ENCODE measurements at places on chromosomes 2 and 18.

DNA sequence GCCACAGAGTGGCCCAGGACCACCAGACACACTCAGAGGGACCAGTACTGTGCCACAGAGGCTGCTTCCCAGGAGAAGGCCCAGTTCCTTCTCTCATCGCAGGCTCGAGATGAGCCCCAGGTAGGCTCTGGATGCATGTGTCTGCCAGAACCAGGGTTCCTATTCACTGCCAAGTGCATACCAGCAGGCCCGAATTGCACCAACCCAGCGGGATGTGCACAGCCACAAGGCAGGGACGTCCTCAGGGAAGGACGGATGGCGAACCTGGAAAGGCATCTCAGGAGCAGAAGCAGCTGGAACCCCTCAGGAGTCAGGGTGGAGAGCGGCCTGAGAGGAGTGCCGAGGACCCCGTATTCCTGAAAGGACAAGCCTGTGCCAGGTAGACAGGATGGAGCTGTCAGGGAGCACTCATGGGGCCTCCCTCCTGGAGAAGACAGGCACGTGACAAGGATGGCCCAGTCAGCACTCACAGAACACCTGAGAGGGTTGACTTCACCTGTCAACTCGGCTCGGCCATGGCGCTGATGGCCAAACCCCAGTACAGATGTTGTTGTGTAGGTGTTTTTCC, 73.7 kb downstream of the PTGR3 start:
- DNase-seq: no peak

DNA sequence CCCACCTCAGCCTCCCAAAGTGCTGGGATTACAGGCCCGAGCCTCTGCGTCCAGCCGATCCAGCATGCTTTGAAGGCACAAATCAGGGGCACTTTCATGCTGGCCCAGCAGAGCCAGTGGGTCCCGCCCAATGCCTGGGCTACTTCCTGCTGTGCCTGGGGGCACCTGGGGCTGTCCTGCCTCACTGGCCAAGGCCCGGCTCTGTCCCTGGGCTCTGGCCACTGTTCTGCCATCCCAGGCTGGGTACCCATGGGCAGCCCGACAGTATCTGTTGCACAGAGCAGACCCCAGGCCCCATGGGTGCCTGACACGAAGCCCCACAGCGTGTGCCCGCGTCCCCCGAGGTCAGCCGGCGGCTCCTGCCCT, 6.8 kb upstream of the GAL3ST2 start:
- DNase-seq: no peak

DNA sequence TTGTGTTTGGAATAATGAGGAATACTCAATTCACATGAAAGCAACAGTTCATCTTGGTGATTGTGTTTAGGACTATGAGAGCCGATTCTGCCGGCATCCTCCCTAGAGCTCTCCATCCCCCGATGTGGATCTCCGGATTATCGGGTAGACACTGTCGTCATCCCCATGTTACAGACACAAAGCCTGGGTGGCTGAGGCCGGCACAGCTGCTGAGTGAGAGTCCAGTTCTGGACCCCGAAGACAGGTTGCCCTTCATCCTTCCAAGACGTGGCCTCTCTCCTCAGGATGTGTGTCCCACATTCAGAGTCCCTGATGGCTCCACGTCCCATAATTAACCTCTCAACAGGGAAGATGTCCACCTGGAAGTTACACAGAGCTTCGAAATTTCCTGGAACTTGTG, 129.3 kb downstream of the HDAC4 start:
- no peak for DNase-seq

DNA sequence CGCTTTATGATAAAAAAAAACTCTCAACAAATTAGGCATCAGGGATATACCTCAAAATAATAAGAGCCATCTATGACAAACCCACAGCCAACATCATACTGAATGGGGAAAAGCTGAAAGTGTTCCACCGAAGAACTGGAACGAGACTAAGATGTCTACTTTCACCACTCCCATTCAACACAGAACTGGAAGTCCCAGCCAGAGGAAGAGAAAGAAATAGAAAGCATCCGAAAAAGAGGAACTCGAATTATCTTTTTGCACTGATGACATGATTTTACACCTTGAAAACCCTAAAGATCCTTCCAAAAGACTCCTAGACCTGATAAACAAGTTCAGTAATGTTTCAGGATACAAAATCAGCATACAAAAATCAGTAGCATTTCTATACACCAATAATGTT, 121.6 kb downstream of the ZRANB3 start:
- no peak for DNase-seq

DNA sequence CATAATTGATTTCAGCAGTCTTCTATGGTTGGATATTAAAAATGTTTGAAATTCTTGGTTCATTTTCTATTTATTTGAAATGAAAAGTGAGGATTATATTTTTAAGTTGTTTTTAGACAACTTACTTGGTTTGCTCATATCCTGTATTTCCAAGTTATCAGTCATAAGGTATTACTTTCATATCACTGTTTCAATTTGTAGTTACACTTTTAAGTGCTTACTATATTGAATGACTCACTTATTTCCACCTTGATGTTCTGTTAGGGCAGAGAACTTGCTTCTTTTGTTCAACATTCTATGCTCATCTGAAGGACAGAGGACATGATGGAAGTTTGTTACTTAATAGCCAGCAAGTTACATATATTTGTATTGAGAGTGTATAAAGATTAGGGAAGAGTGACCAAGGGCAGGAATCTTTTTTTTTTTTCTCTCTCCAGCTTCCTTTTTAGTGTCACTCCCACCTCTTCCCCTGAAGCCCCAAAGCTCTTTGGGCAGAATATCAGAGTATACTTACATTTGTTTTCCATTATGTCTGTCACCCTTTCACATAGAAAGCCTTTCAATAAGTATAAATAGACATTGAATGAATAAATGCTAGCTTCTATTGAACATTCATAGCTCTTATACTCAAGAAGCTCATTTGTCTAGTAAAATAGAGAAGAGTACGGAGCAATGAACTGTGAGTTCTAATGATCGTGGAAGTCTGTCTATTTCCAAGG, 28.1 kb downstream of the PIK3C3 start:
- DNase-seq: peak; percentile 45

GRCh38 chr2:120825370-120826259, 89.9 kb downstream of the GLI2 start:
- no peak for DNase-seq

GRCh38 chr2:109185821-109186570, 57.0 kb downstream of the SH3RF3 start:
- no peak for DNase-seq

- DNase-seq: no peak
Measured at GRCh38 chr2:207479198-207479785, 50.5 kb upstream of the CREB1 start.

GRCh38 chr2:42856891-42857632, 64.7 kb upstream of the HAAO start:
- no peak for DNase-seq

- DNase-seq: no peak
Measured at GRCh38 chr2:8636041-8636491, 45.8 kb upstream of the ID2 start.

GRCh38 chr2:136909777-136910176, 144.4 kb downstream of the THSD7B start:
- no peak for DNase-seq

DNA sequence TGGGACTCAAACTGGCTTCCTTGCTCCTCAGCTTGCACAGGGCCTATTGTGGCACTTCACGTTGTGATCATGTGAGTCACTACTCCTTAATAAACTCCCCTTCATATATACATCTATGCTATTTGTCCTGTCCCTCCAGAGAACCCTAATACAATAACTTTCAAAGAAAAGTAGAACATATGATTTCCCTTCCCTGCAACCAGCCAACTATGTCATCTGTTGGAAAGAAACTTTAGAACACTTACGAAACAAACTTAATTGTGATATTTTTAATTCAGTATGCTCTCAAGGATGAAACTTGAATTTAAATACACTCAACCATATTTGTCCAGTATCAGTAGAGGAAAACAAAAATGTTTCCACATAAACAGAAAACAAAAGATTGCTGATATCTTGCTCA, 84.4 kb downstream of the DYM start:
- no peak for DNase-seq

DNA sequence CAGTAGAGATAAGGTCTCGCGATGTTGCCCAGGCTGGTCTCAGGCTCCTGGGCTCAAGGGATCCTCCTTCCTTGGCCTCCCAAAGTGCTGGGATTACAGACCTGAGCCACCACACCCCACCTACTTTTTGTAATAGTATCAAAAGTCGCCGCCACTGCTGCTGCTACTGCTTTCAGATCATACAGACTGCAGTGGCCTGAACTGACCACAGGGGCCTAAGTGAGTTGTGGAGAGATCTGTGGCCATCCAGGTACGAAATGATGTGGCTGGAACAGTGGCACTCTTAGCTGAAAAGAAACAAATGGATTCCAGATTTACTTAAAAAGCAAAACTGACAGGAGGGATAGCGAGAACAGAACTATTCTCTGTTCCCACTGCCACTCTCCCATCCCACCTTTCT, 32.9 kb upstream of the POMC start:
- no peak for DNase-seq

DNA sequence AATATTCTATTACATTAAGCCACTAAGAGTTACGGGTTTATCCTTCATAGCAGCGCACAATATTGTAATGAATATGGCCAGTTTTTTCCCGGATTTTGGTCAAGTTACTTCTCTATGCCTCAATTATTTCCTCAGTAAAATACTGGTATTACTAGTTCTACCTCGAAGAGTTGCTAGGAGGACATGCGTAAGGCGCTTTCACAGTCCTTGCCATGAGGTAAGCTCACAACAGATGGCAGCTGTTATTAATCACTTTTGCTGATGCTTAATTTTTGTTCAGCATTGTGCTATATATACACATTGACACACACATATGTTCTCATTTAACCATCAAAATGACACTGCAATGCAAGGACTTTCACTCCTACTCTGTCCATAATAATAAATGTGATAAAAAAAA, 101.5 kb downstream of the SCG2 start:
- DNase-seq: no peak

DNA sequence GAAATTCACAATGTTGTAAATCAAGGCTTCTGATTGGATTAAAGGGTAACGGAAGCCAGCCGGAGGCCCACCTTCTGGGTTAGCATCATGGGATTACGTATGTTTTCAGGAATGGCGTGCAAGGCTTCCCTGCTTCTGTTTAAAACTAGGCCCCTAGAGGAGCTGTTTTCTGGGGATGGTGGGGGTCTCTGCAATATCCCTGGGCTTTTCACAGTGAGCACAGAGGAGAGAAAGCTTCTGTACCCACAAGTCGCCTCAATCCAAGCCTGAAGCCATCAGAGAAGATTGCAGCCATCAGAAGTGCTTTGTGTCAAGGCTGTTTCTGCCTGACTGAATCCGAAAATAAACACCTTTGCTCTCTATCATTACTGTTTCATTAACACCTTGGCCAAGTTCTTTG, 226.9 kb upstream of the SMIM21 start:
- DNase-seq: no peak

GRCh38 chr18:33751613-33752221, 173.7 kb downstream of the ASXL3 start:
- DNase-seq: peak; percentile 48

- no peak for DNase-seq
Measured at GRCh38 chr2:39620067-39620466, 45.6 kb upstream of the TMEM178A start.

DNA sequence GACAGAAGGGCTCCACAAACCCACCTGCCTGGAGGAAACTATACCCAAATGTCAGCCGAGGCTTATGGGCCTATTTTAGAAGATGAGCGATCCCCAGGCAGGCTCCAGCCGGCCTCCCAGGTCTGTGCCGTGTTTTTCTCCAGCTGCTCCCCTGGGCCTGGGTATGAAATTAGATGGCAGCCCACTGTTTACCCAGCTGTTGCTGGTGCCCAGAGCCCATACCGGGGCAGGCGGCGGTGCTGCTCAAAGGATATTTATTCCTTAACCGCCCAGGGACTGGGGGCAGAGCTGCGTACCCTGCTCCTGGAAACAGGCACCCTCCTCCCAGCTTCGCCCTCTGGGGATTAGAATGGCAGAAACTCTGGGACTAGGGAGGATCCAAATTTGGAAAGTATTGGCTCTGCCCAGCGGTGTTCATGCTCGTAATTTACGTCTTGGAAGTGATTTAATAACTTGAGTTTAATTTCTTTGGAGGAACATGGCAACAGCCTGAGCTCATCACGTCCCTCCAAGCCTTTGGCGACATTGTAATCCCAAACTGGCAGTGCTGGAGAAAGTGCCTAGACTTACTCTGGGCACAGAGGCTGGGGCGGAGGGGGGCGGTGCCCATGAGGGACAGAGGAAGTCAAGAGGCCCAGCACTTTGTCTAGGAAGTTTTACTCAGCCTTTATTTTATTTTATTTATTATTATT, 199.2 kb downstream of the KLHL29 start:
- DNase-seq: no peak

DNA sequence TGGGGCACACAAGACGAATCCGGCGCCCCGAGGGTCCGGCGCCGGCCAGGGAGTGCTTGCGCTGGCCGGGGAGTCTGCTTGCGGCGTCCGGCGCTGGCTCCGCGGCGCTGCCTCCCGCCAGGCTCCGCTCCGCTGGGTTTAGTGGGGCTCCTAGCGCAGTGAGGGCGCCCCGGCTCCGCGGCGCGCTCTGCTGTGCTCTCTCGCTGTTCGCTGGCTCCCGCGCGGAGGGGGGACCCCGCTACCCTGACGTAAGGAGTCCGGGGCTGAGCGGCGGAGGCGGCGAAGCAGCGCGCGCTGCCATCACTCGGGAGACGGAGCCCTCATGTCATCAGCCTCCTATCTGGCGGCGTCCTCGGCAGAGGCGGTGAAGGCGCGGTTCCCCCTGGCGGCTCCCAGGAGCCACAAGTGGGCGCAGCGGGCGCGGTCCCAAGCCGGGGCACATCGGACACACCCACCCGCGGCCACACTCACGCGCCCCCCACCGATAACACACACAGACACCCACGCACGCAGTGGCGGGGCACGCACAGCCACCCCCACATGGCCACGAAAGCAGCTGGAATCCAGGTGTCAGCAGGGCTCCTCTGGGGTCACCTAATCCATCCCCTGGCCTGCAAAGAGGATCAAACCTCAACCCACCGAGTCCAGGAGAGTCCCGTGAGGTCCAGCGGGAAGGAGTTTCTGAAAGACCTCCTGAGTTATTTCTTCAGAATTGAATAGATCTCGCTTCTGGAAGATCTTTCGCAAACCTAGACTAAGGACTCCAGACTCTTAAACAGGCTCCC, at the start of gene C1QL2:
Gene C1QL2, minus strand, starts transcription at position 189 of the 785 bp plus-strand sequence. CDS start 482 bp downstream, outside the sequence.
- no peak for DNase-seq

All from MM.1S (cell line).